ENCODE measurements at places on chromosomes 12 and 14.

- DNase-seq = peak; percentile 21
Measured at GRCh38 chr14:80959496-80959895, 4.1 kb downstream of the TSHR start.

DNA sequence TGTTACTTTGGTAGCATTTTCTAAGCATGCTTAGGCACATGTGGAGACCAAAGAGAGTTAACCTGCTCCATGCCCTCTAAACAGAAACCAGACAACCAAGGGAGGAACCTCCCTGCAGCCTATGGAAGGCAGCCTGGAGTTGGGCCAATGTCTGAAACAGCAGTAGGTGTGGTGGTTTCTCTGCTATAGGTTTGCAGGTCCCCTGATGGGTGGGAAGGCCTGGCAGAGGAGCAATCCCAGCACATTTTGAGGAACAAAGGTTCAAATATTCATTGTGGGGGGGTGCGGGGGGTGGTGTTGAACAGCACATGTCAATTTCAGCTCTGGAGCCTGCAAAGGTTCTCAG, 65.4 kb downstream of the DACT1 start:
- DNase-seq = no peak

- no peak for DNase-seq
Measured at GRCh38 chr12:40921563-40922163, 229.4 kb downstream of the CNTN1 start.

DNA sequence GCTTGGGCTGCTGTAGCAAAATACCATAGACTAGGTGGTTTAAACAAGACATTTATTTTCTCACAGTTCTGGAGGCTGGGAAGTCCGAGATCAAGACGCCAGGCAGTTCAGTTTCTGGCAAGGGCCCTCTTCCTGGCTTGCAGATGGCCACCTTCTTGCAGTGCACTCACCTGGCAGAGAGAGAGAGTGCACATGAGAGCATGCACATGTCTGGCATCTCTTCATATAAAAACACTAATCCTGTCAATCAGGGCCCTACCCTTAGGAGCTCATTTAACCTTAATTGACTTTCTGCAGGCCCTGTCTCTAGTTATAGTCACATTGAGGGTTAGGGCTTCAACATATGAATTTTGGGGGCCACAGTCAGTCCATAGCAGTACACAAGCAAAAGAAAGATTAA, 12.4 kb upstream of the EVL start:
- DNase-seq = no peak

DNA sequence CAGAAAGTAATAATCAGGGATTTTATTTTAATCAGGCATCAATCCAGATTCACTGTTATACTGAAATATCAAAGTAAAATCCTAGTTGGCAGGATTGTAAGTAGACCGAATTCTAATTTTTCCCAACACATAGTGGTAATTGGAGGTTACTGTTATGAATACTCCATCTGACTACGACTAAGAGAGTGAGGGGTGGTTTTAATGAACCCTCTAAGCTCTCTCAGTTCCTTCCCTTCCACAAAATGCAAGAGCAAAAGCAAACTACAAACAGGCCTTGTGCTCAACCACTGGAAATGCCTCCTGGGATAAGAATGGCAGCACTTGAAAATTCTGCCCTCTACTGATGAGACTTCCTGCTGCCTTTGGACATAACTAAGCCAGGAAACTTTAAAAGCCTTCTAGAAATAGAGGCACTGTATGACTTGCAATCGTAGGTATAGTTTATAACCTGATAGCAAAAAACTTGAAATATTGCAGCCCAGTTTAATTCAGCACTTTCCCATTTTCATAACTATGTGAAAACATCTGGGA, 184.8 kb downstream of the SLC16A7 start:
- no peak for DNase-seq

DNA sequence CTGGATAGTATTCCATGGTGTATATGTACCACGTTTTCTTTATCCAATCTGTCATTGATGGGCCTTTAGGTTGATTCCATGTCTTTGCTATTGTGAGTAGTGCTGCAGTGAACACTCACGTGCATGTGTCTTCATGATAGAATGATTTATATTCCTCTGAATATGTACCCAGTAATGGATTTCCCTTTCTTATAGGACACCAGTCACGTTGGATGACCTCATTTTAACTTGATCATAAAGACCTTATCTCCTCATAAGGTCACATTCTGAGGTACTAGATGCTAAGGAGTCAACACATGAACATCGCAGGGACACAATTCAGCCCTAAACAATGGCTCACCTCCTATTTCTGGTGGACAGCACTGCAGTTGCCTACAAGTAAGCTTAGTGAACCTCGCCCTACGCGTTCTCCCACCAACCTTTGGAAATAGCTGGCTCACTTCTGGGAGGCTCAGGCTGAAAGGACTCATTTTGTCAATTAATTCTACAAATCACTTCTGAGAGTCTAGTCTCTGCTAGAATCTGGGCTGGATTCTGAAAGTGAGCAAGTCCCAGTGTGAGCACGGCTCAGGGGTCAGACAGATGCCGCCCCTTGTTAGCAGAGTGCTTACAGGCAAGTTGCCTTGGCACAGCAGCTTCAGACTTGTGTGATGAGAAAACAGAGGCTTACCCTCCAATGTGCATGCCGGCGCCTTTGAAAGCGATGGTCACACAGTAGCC, 183.8 kb upstream of the GSC start:
- DNase-seq = no peak

DNA sequence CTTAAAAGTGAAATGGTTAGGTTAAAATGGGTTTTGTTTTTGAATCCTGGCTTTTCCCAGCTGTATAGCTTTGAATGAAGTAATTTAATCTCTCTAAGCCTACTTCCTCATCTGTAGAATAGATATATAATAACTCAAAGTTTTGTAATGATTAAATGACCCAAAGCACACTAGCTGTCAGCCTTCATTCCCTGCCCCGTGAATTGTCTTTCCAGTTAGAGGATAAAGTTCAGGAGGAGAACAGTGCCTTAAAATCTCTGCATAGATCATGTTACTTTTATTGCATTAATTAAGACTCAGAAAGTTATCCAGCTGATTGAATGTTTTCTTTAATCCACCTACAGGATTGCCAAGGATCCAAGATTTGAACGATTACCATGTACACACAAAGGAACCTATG, 19.4 kb downstream of the FCF1 start:
- DNase-seq = no peak

DNA sequence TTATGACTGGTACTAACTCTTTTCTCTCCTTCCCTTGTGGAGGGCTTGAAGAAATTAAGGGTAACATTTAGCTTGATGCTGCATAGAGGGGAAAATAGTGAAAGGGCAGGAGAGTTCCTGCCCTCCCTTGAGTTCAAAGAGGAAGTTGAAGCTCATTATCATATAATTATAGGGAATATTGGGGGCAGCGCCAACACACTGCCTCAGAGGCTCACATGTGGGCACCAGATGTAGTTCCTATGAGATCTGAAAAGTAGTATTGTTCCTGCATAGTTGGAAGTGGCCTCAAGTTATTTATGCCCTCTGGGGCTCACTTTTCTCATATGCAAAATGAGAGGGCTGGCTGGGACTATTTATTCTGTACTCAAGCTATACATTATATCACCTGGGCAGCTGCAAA, 33.0 kb upstream of the FGF23 start:
- DNase-seq = no peak

- no peak for DNase-seq
Measured at GRCh38 chr14:59629444-59630287, 53.1 kb upstream of the CCDC175 start.

DNA sequence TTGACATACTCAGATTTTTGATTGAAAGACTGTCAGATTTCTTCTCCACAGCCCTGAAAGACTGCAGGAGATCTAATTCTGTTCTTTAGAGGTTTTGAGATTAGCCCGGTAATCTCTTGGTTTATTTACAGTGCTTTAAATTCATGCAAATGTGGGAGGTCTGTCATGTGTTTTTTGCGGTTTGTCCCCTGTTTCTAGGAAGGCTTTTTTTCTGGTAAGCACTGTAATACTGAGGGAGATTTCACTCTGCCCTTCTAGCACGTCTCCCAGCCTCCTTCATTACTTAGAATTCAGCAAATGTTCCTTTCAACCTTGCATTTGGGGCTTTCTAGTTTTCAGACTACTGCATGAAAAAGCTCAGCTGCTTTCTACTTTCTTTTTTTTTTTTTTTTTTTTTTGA, 31.1 kb downstream of the GPHN start:
- no peak for DNase-seq

GRCh38 chr14:95328729-95329503, 9.2 kb upstream of the CLMN start:
- DNase-seq = no peak

DNA sequence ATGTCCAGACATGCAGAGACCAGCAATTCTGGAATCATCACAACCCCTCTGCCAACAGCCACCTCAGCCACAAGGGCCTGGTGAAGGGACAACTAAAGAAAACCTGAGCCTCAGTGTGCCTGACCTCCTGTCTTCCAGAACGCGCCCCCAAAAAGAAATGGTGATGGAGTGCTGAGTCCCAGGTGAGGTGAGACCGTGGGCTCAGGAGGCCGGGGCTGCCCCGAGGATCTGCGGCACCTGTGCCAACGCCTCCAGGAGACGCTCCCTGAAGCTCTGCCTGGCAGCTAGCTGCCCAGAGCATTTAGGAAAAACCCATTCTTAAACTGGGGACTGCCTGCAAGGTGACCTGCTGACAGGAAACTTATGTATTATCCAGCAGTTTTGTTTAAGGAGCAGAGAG, 51.2 kb downstream of the CDC42BPB start:
- no peak for DNase-seq
